ENCODE measurements at places on chromosomes 12 and 14.

- DNase-seq: no peak
Measured at GRCh38 chr12:40117818-40118217, 11.9 kb upstream of the SLC2A13 start.

- DNase-seq: no peak
Measured at GRCh38 chr12:77002382-77002781, 63.0 kb downstream of the E2F7 start.

- no peak for DNase-seq
Measured at GRCh38 chr12:19421503-19422282, 17.6 kb upstream of the AEBP2 start.

- DNase-seq: no peak
Measured at GRCh38 chr14:75165586-75166391, 10.6 kb downstream of the TMED10 start.

DNA sequence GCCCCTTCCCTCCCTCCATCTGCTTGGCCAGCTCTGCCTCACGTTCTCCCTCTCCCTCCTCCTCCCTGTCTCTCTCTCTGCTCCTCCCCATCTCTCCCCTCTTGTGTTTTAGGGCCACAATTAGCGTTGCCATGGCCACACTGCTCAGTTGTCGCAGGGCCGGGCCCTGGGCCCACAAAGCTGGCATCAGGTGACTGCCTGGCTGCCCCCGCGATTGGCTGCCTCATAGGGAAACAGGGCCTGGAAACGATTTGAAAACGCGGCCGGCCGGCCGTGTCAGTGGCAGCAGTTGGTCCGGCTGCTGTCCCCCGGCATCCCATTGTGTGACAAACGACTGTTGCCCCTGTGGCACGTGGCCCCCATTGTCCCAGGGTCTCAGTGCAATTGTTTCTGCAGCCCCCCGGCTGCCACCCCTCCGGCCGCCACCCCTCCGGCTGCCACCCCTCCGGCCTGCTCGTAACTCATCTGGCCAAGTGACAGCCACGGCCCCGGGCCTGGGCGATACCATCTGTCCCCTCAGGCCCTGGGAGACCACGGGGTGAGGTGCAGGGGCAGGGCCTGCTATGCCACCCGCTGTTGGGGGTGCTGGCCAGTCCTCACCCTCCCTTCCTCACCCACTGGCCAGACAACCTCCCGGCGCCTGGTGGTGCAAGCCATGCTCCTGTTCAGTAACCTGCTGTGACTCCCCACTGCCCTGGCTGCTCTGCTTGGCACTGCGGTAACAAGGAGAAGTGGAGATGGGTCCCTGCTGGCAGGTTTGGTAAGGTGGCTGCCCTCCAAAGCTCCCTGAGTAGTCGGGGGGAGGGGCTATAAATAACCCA is 17.4 kb downstream of the FOXN4 start:
- no peak for DNase-seq

DNA sequence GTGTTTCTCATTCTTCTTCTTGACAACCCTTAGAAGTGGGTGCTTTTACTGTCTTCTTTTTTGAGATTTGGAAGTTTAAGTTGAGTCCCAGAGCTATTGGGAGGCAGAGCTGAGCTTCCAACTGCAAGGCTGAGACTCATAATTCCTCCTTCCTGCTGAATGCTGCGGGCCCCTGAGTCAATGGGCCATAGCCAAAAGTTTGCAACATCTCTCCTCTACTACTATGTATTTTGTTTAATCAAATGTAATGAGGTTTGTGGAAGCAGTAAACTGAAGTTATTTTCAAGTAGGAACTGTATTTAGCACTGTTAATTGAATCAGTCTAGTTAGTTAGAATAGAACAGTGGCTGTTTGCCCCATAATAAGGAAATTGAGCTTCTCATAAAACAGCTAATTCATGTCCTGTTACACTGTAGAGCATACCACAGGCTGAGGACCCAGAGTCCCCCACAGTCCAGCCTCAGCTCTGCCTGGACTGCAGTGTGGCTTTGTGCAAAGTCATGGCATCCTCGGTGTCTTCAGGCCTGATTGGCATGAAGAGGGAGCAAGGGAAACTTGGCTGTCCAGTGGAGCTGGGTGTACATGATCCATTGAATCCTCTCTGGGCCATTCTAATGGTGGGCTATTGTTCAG is 631.7 kb downstream of the VRK1 start:
- no peak for DNase-seq

- no peak for DNase-seq
Measured at GRCh38 chr12:69966839-69967238, 141.8 kb downstream of the MYRFL start.

DNA sequence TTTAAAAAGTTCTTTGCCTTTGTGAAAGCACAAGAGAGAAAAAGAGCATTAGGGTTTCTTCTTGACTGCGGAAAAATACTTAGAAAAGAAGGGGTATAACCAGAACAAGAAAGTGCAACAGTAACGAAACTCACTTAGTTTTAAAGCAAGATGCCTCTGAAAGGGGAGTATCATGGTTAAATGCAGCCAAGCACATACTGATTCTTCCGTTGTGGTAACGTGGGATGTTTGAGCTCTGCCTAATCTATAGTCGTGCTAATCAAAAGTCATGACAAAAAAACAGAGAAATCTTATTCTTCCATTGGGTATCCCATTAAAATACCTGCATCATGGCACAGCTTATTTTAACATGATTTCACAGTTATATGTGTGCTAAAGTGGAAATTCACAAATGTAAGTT is 187.8 kb upstream of the LRFN5 start:
- no peak for DNase-seq

DNA sequence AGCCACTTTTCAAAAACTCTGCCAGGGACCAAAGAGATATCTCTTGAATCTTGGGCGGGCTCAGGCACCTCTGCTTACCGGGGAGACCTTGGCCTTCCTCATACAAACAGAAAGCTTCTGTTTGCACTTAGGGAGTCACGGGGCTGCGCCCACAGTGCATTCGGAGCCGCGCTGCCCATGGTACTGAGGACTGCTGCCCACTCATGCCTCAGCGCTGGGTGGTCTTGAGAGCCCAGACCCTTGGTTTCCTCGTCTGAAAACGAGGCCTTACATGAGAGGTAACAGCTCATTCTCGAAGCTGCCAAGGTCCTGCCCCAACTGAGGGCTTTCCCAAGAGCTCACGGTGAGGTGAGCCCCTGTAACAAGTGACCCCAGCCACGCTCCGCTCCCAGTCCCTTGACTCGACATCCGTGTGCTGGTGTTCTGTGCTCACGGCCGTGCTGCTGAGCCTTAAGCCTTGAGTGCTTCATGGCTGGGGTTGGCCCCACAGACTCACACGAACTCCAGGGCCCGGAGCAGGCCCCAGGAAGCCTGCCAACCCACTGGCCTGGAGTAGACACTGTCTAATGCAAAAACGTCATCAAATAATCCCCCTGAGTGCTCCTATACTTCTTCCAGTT is 47.4 kb upstream of the GPR68 start:
- DNase-seq: no peak

- DNase-seq: no peak
Measured at GRCh38 chr14:65832431-65833266, 420.1 kb downstream of the FUT8 start.

DNA sequence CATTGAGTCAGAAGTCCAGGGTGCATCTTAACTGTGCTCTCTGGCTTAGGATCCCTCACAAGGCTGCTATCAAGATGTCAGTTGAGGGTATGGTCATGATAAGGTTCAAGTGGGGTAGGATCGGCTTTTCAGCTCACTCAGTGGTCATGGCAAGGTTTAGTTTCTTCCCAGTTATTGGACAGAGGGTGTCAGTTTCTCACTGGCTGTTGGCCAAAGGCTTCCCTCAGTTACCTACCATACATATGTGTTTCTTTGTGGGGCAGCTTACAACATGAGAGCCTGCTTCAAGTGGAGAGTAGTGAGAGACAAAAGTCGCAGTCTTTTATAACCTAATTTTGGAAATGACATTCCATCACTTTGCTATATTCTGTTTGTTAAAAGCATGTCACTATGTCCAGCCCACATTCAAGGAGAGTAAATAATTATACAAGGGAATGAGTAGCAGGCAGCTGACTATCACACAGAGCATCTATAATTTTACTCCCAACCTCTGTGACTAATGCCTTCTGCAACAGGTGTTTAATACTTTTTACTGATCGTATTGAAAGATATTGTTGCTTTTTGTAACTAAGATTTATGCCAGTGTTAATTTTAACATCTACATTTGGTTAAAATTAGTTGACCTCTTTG is 572.8 kb upstream of the FBXO33 start:
- no peak for DNase-seq

GRCh38 chr12:6751767-6752166 is 1.2 kb downstream of the MLF2 start:
- no peak for DNase-seq

- DNase-seq: no peak
Measured at GRCh38 chr14:23694085-23694948, 58.2 kb downstream of the DHRS2 start.

GRCh38 chr12:26426652-26427051 is 231.3 kb downstream of the SSPN start:
- no peak for DNase-seq

- no peak for DNase-seq
Measured at GRCh38 chr12:26769611-26770010, 63.4 kb downstream of the ITPR2 start.

DNA sequence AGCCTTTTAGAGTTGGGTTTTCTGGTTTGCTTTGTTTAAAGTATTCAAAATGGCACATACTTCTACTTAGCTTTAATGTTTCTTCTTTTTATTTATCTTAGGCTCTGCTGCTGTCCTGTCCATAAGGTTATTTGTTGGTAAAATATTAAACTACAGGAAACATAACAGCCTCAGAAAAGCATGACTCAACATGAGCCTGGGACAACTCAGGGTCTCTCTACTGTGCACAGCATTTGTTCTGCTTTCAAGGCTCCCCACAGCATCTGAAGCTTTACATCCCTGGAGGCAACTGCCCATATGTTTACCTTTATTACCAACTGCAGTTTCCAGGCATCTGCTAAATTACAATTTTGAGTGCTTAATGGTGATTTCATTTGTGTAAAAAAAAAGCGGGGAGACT is 954.2 kb upstream of the FBXO33 start:
- DNase-seq: no peak

GRCh38 chr14:65790172-65790815 is 377.8 kb downstream of the FUT8 start:
- DNase-seq: no peak

- DNase-seq: no peak
Measured at GRCh38 chr12:4003576-4003975, 130.4 kb upstream of the PARP11 start.

DNA sequence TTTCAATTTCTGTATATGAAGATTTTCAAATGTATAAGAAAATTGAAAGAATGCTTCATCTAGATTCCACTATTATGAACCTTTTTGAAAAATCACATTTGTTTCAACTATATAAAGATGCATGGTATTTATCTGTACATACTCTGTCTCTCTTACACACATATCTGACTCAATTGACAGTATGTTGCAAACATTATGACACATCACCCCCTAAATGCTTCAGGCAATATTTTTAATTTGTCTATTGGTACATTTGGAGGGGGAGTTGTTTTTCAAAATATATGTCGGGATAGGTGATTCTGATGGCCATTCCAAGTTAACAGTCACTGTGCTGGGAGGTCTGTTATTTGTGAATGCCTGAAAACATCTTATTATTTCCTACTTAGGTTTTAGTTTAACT is 14.4 kb downstream of the PCNX1 start:
- DNase-seq: no peak

DNA sequence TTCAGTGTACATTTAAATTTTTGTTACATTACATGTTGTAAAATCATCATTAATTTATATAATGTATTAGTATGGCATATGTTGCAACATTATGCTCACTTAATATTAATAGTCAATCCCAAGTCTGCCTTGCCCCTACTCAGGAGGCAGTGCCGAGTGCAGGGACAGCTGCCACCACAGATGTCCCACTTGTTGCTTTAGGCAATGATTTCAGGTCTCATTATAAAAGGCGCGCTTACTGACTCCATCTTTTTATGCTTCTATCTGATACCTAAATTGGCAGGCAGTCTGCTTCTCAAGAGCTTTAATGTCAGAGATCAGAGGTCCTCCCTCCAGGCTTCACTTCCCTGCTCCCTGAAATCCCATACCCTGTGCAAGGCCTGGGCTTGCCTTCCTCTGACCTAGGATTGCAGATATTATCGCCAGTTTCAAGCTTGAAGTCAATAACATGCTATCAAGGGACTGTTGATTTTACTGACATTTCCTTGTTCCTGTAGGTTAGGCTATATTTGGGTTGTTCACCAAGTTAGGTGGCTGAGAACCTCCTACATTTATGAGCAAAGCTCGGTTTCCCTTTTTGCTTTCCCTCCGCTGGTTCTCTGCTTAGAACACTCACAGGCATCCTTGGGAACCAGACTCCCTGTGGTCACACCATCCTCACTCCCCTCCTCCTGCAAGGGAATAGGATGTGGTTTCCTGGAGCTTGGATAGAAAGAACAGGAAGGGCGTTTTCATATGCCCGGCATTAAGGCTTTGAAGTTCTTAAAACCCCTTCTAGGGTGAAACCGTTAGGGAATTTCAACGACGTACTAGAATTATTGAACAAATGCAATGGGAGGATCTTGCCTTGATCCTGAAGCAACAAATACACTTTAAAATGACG is 208.4 kb upstream of the FKBP4 start:
- no peak for DNase-seq

DNA sequence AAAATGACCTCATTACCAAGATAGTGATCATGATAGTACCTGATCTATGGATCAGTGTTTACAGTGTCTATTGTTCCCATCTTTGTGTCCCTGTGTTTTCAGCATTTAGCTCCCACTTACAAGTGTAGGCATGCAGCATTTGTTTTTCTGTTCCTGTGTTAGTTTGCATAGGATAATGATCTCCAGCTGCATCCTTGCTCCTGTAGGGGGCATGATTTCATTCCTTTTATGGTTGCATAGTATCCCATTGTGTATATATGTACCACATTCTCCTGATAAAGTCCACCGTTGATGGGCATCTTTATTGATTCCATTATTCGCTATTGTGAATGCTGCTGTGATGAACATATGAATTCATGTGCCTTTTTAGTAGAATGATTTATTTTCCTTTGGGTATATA is 215.4 kb upstream of the NAV3 start:
- no peak for DNase-seq

DNA sequence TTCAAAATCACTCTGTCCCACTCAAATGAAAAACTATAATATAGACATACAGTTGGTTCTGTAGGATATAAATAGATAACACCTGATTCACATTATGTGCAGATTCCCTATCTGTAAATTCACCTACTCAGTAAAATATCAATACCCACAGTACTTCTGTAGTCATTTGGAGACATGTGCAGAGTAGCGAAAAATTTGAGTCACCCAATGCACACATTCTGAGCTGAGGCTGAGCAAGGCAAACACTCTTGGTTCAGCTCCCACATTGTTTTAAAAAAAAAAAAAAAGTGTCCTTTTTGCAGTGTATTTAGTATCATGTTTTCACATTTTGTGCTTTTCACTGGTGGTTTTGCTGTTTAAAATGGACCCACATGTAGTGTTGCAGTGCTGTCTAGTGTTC is 27.3 kb upstream of the BBS10 start:
- no peak for DNase-seq

GRCh38 chr14:34604995-34605394 is 25.0 kb downstream of the SNX6 start:
- DNase-seq: no peak
